Kidney epithelial cell (primary cell): ENCODE measurements at places on chromosomes 7 and 10. TPM values are rescaled to one million over a fixed set of nuclear protein-coding genes. Genes with fewer than 3 reads are reported as not detected.

Gene SP4
- 13.8 and 14.2 TPM in 2 replicates for total RNA-seq

Gene HDAC9
- total RNA-seq: 80.1 and 84.5 TPM in 2 replicates

Gene CEP55
- total RNA-seq: 7.6 and 11.4 TPM in 2 replicates

Gene ASB10
- total RNA-seq: not detected in 2 replicates

Gene TAS2R5
- 0.46 and 3.7 TPM in 2 replicates for total RNA-seq

Gene PTPRN2
- total RNA-seq: 2.4 TPM in 2 replicates

Gene PARP12
- total RNA-seq: 43.1 and 52.1 TPM in 2 replicates

Gene CALML5
- total RNA-seq: 0.34 TPM in 1 of 2 replicates, not detected in the other

DNA sequence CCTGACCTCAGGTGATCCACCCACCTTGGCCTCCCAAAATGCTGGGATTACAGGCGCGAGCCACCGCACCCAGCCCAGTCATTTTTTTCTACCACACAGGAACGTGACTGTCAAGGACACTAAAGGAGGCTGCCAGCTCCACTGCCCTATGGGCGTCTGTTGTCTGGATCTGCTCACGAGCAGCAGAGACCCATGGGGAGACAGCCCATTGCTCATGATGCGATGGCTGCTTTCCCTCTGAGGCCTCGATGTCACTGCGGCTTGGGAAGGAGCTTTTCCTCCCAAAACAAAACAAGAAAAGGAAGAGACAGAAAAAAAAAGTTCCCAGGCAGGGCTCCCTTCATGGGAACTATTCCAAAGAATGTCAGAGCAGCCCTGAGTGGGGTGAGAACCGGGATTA is 70.5 kb downstream of the DENND2A start:
- no peak for DNase-seq
